Omental fat pad (tissue), 4 donors: ENCODE measurements at places on chromosomes 11 and 22. TPM values are rescaled to one million over a fixed set of nuclear protein-coding genes. Genes with fewer than 3 reads are reported as not detected.

DNA sequence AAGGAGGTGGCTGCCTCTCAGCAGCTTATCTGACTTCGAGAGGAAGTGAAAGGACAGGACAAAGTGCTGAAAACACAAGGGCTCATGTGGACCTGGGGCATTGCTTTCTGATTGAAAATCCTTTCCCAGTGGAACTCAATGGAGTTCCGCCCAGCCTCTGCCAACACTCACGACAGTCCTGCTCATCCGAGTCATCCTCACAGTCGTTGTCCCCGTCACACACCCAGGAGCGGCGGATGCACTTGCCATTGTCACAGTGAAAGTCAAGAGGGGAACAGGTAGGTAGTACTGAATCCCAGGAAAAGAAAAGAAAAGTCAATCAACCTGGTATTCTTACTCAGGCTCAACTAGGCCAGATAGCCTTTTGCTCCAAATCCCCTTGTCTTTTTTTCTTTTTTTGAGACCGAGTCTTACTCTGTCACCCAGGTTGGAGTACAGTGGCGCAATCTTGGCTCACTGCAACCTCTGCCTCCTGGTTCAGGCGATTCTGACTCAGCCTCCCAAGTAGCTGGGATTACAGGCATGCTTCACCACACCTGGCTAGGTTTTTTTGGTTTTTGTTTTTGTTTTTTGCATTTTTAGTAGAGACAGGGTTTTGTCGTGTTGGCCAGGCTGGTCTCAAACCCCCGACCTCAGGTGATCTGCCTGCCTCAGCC, 18.1 kb downstream of the LRP4 start:
- no peak for DNase-seq

DNA sequence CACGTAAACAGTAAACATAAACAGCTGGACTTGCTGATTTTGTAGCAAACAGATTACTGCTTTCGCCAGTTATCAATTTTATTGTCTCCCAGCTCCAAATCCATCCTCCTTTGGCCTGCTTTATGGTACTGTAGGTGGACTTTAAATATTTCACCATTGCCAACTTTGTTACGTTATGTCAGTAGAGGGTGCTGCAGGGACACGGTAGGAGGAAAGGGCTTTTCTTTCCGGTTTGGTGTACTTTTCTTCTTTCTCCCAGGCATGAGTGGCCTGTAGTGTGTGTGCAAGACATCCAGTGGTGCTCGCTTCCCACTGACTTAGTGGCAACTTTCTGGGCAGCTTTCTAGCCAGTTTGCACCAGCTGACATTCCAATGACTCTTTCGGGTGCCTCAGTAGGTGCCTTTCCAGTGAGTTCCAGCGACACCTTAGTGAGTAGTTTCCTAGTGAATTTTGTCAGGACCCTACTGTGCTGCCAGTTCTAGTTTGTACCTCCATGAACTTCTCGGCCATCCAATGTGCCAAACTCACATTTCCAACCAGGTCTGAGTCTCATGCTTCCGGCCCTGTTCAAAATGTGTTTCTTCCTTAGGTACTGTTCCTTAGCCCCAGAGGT, 267.6 kb upstream of the TENM4 start:
- DNase-seq = no peak

DNA sequence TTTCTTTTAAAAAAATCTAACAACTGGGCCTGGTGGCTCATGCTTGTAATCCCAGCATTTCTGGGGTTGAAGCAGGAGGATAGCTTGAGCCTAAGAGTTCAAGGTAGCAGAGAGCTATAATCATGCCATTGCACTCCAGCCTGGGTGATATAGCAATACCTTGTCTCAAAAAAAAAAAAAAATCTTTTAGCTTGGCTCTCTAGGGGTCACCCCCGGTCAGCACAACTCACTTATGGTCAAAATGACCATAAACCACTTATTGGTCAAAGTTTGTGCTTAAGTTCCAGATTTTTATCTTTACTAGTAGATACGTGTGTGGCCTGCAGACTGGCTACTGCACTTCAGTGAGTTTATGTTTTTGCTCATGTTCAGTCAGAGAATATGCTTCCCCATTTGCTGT, 6.3 kb upstream of the SPDYC start:
- no peak for DNase-seq

DNA sequence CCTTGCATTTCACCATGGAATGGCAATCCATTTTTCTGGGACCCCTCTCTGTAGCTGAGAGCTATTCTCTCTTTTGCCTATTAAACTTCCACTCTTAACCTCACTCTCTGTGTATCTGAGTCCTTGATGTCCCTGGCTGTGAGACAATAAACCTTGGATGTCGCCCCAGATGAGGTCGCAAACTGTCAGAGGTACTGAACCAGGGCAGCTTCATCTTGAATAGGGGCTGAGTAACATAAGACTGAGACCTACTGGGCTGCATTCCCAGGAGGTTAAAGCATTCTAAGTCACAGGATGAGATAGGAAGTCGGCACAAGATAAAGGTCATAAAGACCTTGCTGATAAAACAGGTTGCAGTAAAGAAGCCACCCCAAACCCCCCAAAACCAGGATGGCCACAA, 68.0 kb downstream of the RSF1 start:
- DNase-seq = no peak

DNA sequence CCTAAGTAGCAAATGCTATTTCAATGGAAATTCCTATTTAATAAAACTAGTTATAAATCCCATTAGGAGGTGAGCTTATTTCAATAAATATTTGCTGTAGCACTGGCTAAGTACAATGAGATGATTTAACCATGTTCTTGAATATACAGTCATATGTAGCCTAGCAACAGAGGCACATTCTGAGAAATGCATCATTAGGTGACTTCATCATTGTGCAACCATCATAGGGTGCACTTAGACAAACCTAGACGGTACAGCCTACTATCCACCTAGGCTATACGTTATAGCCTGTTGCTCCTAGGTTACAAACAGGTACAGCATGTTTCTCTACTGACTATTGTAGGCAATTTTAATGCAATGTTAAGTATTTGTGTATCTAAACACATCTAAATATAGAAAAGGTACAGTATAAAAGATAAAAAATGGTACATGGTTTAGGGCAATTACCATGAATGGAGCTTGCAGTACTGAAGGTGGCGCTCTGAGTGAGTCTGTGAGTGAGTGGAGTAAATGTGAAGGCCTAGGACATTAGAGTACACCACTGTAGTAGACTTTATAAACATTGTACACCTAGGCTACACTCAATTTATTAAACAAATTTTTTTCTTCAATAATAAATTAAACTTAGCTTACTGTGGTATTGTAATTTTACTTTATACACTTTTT, 350.1 kb downstream of the CASP12 start:
- no peak for DNase-seq

GRCh38 chr11:15720460-15720859, 605.7 kb downstream of the INSC start:
- DNase-seq = no peak

DNA sequence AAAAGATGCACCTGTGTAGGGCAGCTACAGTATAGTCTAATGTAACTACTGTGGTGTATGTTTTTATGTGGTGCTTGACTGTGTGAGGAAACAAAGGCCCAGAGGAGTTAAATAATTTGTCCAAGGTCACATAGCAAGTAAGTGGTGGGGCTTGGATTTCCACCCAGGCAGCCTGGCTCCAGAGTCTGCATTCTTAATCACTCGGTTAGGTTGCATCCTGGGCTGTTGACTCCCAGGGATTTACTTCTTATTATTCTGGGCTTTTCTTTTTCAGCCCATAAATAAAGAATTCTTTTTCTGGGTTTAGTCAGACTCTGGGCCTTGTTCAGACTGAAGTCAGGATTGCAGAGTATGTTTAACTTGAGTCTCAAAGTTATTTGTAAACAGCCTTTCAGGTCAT, 82.1 kb downstream of the ARHGAP42 start:
- DNase-seq = no peak

GRCh38 chr11:7600205-7600775, 73.0 kb downstream of the CYB5R2 start:
- DNase-seq = no peak

- no peak for DNase-seq
Measured at GRCh38 chr11:117892651-117893050, 16.2 kb upstream of the FXYD6 start.

DNA sequence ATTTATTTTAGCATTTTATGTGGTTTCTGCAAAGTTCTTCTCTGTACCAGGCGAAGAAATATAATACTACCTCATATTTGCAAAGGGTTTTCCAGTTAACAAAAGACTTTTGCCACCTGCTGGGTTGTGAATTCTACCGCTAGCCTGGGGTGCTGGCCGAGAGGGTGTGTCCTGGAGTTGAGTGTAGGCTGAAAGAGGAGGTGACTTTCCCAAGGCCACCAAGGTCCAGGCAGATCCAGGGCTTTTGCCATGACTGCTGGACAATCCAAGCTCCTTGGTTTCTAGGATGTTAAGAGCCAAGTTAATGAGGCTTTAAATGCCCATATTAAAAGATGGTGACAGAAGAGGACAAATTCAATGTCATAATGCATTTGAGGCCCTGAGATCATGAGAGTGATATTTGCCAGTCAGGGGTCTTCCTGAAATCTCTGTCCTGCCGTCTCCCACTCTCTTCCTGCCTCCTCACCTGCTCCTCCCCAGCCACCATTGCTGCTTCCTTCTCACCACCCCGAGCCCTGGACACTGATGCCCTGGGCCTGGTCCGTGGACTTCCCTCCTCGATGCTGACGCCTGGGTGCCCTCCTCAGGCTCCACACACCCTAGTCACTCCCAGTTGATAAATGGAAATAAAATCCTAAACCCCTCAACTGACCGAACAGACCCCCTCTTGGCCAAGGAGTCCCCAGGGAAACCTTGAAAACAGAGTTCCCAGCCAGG, 825.6 kb downstream of the TBC1D22A start:
- no peak for DNase-seq

Gene RIBC2
- 0.56 TPM for total RNA-seq

Gene AQP11
- total RNA-seq = 1.7 TPM

Gene RFPL3
- total RNA-seq = not detected
